Fibroblast of skin of abdomen (primary cell): ENCODE measurements at places on chromosomes 16 and 17.

GRCh38 chr16:3591991-3592390 lies 14.8 kb upstream of the NLRC3 start:
- DNase-seq = no peak

- DNase-seq = no peak
These were observed 5.3 kb upstream of the ENDOV start for GRCh38 chr17:80409626-80410025.

GRCh38 chr16:87713451-87714229 lies 52.1 kb downstream of the KLHDC4 start:
- DNase-seq = no peak

- no peak for DNase-seq
These were observed 50.8 kb downstream of the RPH3AL start for GRCh38 chr17:301681-302299.

DNA sequence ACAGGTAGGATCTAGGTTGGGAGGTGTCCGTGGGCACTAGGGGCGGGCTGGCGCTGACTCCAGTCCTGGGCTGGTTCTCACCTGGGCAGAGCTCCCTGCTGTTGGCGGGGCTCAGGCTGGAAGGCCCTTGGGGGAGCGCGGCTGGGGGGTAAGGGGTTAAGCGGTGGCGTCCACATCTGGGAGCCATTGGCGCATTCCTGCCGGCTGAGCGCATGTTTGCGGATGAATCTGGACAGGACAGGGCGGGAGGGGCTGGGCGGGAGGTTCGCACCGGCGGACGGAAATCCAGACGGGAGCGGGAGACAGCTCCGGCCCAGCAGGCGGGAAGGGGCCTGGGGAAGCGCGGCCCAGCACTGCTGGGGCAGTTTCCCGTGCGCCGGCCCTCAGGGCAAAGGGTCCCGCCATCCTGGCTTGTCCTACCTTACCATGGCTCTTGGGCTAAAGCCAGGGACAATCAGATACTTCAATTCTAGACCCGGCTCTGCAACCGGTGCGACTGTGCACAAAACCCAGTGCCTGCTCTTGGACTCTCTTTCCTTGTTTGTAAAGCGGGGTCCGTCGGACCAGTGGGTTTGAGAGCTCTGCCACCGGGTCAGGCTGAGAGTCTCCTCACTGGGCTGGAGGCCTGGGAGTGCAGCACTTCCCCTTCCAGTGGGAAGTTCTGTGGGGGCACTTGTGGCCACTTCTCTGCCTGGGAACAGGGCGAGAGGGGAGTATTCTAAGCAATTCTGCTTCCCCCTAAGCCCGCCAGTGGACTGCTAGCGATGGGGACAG lies 7.8 kb downstream of the RARA start:
- DNase-seq = peak; percentile 84

- no peak for DNase-seq
These were observed 23.2 kb upstream of the CACNG3 start for GRCh38 chr16:24232936-24233335.

GRCh38 chr17:33651686-33652085 lies 358.6 kb upstream of the ASIC2 start:
- DNase-seq = no peak

DNA sequence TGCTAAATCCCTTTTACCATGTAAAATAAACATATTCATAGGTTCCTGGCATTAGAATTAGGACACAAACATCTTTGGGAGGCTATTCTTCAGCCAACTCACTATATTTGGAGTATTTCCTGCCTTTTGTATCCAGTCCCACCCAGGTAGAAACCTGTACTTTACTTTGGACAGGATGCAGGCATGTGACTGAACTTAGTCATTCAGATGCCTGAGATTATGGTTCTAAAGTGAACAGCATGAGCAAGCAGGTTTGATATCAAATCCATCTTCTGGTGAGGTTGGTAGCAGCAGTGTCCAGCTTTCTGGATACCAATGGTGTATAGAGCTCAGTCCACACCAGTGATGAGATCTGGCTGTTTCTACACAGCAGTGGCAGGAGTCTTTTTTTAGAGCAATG lies 20.2 kb downstream of the CA10 start:
- no peak for DNase-seq

DNA sequence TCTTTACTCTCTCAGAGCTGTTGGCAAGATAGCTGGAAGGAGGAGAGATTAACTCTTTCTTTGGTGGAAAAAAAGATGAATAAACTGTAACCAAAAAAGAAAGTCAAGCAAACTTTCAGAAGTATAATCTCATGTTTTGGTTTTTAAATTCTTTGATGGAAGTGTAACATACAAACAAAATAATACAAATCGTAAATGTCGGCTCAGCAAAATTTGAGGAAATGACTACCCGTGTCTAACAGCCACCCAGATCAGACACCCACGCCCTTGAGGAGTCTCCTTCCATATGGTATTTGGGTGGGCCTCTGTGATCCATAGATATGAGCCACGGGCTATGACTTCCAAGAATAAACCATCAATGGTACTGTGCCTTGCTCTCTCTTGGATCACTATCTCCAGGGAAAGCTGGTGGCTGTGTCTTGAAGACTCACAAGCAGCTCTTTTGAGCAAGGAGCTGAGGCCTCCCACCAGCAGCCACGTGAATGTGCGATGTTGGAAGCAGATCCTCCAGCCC lies 9.6 kb upstream of the CD300C start:
- no peak for DNase-seq

DNA sequence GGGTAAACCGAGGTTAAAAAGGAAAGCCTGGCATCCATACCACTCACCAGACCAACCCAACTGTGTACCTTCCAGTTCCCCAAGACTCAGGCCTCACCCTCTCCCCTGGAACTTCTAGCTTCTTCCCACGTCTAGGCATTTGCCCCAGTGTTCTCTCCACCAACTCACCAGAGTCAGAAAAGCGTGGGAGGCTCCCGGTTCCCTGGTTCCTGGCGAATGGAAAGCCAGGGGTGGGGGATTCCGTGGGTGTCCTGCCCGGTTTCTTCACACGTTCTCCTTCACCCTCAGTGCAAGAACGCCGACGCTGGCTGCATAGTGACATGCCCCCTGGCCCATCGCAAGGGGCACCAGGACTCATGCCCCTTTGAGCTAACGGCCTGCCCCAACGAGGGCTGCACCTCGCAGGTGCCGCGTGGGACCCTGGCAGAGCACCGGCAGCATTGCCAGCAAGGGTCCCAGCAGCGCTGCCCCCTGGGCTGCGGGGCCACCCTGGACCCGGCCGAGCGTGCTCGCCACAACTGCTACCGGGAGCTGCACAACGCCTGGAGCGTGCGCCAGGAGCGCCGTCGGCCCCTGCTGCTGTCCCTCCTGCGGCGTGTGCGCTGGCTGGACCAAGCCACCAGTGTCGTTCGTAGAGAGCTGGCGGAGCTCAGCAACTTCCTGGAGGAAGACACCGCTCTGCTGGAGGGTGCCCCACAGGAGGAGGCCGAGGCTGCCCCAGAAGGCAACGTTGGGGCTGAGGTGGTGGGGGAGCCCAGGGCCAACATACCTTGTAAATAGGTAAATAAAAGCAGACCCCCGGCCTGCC lies 1.7 kb downstream of the RNF151 start:
- no peak for DNase-seq

DNA sequence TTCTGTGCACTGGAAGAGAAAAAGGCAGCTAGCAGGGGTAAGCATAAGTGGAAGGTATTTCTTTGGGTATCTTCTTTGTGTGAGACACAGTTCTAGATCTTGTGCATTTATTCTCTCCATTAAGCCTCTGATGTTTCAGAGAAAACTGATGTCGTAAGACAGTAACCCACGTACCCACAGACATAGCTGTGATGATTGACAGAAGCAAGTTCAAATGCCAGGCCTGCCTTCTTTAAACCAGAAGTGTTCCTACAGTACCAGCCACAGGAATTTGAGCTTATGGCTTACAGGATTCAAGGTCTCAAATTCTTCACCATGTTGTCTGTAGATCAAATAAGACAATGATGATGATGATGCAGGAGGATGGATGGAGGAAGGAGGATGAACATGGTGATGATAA lies 161.4 kb upstream of the KCNJ16 start:
- no peak for DNase-seq

GRCh38 chr16:69077251-69077650 lies 28.2 kb upstream of the HAS3 start:
- peak; percentile 21 for DNase-seq

DNA sequence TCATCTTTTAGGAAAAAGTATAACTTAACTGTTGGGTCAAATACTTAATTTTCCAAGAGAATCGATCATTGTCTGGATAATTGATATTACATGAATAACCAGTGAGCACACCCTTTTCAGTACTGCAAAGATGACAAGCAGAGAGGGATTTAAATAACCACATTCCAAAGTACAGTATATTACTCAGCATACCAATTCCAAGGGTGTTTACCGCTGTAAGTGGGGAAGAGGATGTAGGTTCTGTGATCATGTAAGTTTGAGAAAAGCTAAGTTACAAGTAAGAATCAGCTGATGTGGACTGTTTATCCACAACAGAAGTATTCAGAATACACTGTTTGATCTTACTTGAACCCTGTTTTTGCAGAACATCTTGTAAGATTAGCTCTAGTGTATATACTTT lies 6.1 kb downstream of the GDE1 start:
- DNase-seq = no peak

GRCh38 chr16:87117936-87118335 lies 199.3 kb downstream of the C16orf95 start:
- DNase-seq = no peak

DNA sequence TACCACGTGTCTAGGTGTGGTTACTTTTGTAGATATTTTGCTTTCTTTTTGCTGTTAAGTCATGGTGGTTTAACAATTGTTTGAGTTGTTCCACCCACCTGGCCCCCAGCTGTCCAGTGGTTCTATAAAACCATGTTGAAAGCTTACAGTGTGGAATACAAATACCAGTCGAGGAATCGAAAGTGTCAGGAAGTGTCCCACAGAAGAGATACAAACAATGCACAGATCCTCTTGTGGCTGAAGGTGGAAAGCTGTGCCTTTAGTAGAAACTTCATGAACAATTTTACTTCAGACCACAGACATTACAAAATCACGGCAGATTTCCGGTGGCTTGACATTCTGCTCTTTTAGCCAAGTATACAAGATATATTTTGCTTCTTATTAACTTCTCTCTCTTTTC lies 782.4 kb upstream of the SOX9 start:
- peak; percentile 66 for DNase-seq

- no peak for DNase-seq
These were observed 26.1 kb upstream of the MLKL start for GRCh38 chr16:74726716-74727115.

- DNase-seq = no peak
These were observed 7.2 kb upstream of the GPRC5C start for GRCh38 chr17:74424657-74425056.

DNA sequence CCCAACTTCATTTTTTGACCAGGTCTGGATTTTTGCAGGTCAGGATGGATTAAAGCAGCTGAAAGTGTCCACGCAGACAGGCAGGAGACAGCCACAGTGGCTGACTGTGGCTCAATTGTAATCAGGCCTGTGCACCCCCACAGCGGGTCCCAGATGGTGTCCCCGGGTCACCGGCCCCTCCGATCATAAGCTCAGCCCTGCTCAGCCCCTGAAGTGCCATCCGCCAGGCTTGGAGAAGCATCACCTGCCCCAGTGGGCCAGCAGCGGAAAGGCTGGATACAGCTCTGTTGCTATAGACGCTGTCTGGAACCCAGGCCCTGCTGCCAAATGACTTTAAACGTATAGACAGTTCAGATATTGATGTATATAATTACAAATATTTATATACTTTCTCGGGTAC lies 60.6 kb downstream of the RPH3AL start:
- DNase-seq = no peak

- no peak for DNase-seq
These were observed 11.9 kb upstream of the CYTH1 start for GRCh38 chr17:78793968-78794367.

- DNase-seq = no peak
These were observed 8.1 kb downstream of the P4HB start for GRCh38 chr17:81852237-81852636.

GRCh38 chr17:74016461-74016860 lies 187.0 kb upstream of the RPL38 start:
- no peak for DNase-seq

DNA sequence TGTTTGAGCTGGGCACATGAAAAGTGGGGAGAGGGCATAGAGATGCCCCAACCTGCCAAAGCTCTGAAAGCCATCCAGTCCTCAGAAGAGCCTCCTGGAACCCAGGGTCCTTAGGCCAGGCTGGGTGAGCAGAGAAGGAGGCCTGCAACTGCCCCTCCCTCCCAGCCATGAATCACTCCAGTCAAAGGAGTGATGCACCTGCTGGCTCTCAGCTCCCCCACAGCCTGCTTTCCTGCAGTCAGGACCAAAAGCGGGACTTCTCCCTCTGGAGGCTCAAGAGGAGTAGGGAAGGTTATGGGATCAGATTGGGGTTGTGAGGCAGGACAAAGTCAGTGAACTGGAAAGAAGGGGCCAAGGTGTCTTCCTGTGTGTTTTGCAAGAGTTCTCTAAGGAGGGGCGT lies 145.6 kb downstream of the TMEM132E start:
- no peak for DNase-seq

GRCh38 chr16:17011712-17012111 lies 459.0 kb downstream of the XYLT1 start:
- no peak for DNase-seq

DNA sequence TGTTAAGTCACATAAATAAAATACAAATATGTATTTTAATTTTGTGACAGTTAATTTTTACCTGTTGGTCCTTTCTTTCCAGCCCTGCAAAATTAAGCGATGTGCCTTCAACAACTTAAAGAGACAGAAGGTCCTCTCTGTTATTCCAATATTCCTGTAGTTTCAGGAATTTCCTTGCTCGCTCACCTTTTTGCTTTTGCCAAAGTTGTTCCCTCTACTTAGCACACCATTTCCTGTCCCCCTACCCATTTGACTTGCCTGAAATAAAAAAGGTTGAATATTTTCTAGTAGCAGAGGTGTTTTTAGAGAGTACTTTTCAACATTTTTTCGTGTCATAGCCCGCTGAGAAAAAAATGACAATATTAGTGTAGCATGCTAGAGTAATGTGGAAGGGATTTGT lies 556 bp upstream of the MYH2 start:
- no peak for DNase-seq

DNA sequence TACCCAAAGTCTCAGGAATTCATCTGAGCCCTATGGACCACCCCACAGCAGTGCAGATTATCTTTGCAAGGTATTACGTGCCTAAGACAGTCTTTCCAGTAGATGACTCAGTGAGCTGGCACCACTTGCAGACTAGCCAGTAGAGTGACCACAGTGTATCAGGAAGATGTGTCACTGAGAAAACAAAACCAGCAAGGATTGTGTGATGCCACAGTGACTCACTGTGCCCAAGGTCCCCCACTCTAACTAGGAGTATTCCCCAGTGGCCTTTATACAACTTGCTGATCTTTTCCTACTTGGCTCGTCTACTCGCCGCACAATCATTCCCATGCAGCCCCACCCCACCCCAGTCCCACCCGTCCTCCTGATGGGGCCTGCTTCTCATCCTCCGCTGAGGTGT lies 26.8 kb upstream of the PRKCA start:
- DNase-seq = peak; percentile 86

DNA sequence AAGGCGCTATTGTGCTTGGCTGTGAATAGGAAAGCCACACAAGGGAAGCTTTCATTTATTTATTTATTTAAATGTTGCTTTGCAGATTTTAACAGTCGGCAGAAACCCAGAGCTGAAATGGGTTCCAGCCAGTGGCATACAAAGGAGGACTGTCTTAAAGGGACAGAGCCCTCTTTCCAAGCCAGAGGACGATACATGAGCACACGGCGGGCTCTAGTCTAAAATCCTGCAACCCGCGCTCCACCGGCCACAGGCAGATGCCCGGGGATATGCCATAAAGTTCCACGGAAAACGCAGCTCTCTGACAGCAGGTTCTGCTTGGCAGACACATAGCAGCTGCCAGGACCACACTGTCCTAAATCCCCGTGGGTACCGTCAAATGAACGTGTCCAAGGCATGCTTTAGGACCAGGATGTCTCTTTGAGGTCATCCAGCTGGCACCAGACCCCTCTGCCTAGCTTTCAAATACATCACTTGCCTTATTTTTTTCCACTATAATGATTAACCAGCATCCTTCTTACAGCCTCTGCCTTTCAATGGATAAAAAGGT lies 64.6 kb downstream of the CYTH1 start:
- DNase-seq = peak; percentile 34
